ENCODE measurements at places on chromosomes 6 and 20.
A peak's percentile ranks its signal among the peaks of the same experiment; 100 is the strongest.

GRCh38 chr6:42337985-42338743 is 113.6 kb downstream of the TRERF1 start:
- no peak for DNase-seq

GRCh38 chr6:125316621-125317020 is 14.9 kb upstream of the HDDC2 start:
- no peak for DNase-seq

DNA sequence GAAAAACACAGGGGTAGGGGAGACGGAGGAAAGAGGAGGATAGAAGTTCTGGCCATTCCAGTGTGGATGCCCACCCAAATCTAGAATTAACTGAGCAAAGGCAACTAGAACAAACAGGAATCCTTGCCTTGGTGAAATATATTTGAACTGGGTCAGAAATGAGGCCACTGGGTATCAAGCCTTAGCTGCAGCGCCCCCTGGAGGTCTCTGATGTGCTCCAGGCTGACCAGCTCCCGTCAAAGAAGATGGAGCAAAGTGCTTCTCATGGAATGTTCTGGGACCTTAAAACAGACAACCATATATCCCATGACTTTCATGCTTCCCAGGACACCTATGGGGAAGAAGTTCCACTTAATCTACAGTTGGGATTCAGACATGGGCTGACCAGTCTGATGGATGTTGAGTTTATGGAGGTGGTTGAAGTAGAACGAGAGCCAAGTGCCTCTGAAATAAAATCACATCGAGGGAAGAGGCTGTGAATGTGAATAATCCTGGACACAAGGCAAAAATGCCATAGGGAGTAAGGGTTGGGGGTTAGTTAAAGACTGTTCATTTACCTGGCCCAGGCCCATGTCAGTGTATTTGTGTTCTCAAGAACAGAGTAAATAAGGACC is 50.4 kb downstream of the HLA-DPB1 start:
- peak; percentile 71 for DNase-seq

- DNase-seq = peak; percentile 64
Observed at GRCh38 chr20:49657118-49657901, 56.4 kb downstream of the B4GALT5 start.

- DNase-seq = peak; percentile 66
Observed at GRCh38 chr6:157019115-157019641, 242.0 kb downstream of the ARID1B start.

DNA sequence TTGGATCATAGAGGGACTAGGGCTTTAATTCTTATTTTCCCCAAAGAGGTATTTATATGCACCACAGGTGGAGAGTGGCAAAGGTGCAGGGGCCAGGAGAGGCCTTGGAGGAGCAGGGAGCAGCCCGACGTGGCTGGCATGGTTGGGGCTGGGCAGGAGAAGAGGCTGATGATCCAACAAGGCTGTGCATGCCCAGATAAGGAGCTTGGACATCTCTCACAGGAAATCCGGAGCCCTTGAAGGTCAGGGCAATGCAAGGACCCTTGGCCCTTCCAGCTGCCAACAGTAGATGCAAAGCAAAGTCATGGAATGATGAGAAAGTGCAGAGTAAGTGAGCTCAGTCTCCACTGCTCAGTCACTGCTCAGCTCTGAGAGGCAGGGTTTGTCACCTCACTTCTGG is 39.9 kb upstream of the SIRT5 start:
- DNase-seq = no peak

DNA sequence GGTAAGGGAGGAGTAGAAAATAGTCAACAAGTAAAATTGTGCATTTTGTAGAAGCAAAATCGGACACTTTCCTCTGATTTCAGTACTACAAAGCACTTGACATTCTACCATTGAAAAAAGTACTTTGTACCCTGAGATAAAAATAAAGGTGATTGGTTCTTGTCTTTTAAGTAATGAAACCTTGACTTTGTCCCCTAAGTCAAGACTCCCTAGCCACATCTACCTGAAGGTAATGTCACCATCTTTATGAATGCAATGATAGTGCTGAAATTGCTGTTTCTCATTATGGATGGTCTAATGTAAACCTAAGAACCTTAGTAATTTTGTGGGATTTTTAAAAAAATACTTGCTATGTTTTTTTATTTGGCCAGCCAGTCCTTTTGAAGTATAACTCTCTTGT is 2.4 kb upstream of the MAN1A1 start:
- DNase-seq = no peak

DNA sequence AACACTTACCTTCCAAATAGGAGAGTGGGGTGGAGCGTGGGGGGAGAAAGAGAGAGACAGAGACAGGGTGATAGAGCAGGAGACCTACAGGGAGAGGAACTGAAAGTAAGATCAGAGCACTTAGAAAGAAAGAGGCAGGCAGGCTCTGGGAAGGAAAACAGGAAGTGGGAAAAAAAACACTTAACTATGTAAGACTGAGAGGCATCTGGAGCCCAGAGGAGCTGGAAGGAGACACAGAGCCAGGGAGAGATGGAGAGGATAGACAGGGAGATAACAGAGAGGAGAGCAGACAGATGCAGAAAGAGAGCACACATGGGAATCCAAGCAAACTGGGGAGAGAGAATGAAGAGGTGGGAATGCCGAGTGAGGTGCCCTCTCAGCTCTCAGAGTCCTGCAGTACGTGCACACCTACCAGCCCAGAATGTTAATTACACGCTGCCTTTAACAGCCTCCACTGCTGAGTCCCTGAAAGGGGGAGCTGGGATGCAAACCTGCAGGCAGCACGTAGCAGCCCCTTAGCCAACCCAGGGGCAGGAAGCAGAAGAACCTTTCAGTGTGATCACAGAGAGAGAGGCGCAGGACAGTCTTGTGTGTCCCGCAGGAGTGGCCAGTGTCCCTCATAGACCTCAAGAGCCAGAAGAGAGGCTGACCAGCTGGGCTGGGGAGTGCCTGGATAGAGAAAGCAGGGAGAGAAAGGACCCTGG is 132.7 kb upstream of the LRFN2 start:
- peak; percentile 83 for DNase-seq

DNA sequence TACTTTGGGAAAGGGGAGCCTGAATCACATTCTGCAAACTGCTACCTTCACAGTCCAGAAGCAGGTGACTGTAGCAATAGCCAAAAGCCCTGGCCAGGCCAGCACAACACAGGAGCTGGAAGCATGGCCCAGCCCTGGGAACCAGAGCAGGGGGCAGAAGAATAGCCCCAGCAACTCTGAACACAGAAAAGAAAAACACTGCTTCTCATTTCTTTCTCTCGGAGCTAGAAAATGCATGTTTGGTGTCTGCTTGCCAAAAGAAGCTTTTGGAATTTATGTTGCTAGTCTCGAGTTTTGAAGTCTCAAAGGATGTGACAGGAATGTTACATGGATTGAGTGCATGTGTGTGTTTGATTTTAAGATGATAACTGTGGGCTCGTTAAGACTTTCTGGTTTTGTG is 79.8 kb upstream of the SCAF8 start:
- no peak for DNase-seq

DNA sequence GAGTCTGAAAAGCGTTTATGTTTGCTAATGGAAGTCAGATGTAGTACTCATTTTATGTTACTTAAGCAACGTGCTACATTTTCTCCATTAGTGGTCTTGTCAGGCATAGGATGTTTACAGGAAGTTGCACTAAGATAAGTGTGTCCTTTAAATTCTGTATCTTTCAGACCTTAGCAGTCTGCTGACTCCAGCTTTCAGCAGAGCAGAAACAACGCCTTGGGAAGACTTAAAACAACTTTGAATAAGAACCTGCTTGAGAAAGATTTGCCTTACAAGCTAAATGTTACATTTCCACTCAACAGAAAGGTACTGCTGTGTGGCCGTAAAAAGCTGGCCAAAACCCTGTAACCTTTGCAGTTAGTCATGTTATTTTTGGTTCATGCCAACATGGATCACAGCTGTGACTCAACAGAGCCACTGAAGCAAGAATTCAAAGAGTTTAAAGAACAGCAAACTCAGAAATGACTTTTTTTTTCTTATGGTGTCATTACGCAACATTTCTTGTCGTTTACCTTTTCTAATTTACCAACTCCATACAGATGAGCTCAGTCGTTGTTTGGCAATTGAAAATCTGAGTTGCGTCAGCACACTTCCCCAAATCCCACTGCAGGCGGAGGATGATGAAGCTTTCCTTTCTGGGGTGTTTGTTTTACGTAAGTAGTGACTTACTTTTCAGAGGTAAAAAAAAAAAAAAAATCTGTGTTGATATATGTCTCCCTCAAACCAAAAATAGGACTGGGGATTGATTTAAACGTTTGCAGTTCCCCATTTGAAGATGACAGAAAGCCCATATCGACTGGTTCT is 27.9 kb upstream of the BMP6 start:
- DNase-seq = peak; percentile 92

DNA sequence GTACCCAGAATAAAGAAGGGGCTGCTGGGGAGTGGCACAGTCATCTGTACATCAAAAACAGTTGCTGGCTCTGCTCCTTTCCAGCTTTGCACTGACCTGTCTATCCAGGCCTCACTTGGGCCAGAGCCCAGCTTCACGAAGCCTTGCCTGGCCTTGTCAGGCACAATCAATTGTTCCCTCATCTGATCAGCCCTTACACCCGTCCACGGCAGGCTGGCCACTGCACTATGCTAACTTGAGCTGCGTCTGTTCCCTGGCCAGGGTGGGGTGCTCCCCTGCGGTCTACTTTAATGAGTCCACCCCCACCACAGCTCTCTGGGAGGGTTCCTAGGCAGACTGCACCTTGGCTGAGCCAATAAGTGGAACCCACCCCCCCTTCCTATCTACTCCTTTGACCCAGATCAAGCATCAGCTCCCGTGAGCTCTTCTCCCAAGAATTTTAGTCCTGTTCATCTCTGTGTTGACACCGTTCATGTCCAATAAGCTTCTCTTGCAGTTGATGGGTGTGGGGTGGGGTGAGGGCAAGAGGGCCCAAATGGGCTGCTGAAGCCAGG is 74.3 kb upstream of the MLN start:
- no peak for DNase-seq

DNA sequence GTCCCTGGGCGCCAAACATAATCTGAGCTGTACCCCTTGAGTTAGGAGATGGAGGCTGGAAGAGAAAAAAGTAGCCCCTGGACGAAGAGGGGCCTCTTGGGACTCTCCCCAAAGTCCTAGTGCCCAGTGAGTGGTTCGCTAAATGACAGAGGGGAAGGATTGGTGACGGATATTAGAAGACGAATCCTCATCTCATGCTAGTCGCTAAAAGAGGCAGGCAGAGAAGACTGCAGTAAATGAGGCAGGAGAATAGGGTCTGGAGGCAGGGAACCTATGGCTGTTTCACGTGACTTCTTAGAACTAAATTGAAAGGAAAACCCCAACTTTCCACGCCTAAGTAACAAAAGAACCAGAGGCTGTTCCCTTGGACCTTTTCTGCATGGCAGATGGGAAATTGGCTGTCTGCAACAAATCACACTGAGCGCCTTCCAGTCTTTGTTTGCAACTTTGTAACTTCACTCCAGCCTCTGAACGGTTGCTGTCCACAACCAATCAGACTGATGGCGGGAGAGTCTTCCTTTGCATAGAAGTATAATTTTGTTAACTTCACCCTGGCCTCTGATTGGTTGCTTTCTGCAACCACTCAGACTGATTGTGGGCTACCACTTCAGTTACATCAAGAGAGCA is 731 bp upstream of the RBL1 start:
- DNase-seq = no peak

DNA sequence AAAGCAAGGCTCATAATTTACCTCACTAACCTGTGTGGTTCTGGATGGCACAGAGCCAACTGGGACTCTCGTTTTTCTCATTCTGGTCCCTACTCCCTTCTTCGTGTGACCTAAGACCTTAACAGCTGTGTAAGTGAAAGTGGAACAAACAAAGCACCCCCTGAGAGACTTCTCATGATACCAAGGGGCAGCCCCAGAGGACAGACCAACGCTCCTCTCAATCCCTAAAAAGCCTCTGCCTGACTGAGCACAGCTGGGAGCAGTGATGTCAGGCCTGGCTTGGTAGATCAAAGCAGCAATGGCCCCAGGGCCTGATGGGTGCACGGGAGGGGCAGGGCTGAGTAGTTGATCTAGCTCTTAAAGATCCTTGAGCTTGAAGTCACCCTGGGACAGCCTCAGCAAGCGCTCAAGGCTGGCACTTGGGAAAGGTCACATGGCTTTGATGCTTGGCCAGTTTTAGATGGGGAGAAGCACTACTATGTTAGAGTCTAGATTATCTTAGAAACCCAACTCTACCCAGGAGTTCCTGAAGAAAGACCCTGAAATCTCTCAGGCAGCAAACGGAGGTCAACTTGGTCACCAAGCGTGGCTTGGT is 16.2 kb upstream of the TGM2 start:
- DNase-seq = peak; percentile 39

- peak; percentile 68 for DNase-seq
Observed at GRCh38 chr6:24581084-24581669, 64.8 kb downstream of the KIAA0319 start.

- DNase-seq = no peak
Observed at GRCh38 chr20:24257171-24257570, 212.3 kb upstream of the SYNDIG1 start.

Data from inflammatory macrophage treated with lipopolysaccharide for 4 hours (primary cell).